ENCODE measurements at places on chromosomes 3 and 15.

DNA sequence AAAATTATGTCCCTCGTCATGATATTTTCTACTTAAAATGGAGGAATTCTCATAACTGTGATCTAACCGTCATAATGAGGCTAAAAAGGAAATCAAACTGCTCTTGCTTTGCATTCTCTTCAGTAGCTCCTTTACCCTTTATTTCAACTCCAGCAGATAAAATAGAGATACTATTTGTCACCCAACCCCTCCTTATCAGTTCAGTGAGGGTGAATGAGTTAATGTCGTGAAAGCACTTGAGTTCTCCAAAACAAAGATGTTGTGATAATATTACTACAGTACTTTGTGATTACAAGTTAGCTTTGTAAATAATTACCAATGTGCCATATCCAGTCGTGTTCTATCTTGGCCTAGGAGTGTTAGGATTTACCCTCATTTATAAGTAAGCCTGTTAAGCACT, 63.4 kb upstream of the ANKRD28 start:
- no peak for DNase-seq

DNA sequence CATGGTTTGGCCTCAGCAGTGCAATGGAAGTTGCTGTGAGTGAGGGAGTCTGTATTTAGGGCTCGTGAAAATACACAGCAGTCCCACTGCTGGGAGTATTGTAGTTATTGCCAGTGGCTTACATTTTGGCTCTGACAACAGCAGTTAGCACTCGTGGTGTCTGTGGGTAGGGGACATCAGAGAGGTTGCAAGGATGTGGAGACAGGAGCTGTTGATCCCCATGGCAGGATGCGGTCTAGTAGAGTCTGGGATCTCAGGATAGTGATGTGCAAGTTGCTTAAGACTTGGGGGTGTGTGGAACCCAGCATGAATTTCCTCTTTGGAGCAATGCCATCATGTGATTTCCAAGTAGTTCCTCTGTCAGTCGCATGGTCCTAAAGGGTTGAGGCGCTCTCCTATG, 59.9 kb downstream of the GALK2 start:
- no peak for DNase-seq

DNA sequence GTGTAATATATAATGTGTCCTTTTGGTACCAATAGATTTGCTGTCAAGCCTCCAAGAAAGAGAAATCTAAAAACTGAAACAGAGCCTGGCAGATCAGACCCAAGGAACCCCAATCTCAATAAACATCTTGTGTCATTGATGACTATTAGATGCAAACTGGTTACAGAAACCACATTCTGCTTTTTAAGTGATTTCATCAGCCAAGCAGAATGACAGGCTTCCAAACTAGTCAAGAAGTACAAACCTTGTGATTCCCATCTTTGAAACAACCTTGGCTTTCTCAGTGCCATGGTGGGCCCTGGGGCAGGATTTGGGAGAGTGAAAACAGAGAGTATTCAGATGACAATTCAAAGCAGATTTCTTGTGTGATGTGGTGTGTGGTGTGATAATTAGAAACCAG, 45.6 kb upstream of the STRIT1 start:
- no peak for DNase-seq

DNA sequence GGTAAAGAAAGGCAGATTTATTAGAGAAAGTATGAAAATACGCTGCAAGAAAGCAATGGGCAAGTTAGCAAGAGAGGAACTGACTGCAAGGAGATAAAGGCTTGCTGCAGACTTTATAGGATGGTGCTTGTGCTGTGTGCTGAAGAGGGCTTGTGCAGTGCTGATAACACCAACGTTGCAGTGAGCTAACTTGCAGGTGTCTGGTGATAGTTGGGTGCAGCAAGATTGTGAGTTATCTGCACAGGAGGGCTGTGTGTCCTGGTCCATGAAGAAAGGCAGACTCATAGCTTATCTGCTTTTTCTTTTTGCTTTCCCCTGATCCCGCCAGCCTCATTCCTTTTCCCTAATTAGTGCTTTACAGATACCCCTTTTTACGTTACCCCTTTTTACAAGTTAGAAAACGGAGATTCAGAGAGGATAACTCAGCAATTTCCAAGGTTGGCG, 58.0 kb upstream of the ZNF148 start:
- DNase-seq: no peak

DNA sequence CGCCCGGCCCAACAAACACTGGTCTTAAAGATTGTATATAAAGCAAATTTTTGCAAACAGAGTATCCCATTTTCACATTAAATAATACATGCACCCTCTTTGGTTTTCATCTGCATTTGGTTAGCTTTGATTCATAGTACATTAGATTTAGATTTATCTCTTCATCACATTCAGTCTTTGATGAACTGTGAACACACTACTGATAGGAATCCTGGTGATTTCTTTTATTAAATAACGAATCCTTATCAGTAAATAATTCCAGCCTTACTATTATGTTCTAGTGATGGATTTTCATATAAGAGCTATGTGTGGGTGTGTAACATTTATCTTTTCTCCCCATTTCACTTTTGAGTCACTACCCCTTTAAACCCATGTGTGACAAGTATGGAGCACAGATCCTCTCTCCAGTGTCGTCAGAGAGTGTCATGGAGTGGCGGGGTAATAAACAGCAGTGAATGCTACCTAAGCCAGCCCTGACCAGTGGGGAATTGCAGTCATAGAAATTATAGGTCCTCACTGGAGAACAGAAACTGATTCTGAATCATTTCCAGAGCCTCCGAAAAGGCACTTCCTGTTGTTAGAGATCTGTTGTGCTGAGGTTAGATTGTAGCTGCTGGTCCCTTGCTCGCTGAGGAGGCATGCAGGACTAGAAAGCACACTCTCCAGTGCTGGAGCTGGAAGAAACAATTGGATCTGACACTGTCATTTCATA, 22.0 kb downstream of the SLC7A14 start:
- no peak for DNase-seq

- no peak for DNase-seq
Measured at GRCh38 chr15:40932649-40933516, 3.7 kb downstream of the DLL4 start.

- DNase-seq: no peak
Measured at GRCh38 chr15:80404057-80404760, at the start of gene ARNT2. Gene ARNT2, plus strand, starts transcription at chr15:80404382. Its CDS starts 134 bp downstream, at chr15:80404516.

- DNase-seq: no peak
Measured at GRCh38 chr3:23806534-23807423, 1.0 kb downstream of the UBE2E1 start.

DNA sequence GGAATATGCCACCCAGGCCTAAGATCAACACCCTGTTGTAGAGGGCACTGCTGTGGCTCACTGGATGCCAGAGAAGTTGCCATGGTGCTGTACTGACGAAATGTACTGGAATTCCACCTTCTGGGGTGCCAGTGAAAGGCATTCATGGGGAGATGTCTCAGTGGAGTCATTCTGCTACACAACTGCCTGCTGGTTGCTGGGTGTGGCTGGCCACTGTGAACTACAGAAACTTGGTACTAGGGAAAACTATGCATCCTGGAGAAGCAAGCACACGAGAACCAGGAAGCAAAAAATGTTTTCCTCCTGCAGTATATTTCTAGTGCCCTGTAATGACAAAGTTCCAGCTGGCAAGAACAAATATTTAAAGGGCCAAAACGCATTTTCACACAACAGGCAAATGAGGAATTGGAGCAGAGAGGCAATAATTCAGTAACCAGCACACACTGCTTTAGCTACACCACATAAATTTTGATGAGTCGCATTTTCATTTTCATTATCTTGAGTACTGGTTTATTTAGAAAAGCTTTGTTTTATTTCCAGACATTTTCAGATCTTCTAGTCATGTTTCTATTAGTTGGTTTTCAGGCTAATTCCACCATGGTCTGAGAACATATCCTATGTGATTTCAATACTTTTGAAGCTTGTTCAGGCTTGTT, 18.3 kb upstream of the RFX7 start:
- no peak for DNase-seq

DNA sequence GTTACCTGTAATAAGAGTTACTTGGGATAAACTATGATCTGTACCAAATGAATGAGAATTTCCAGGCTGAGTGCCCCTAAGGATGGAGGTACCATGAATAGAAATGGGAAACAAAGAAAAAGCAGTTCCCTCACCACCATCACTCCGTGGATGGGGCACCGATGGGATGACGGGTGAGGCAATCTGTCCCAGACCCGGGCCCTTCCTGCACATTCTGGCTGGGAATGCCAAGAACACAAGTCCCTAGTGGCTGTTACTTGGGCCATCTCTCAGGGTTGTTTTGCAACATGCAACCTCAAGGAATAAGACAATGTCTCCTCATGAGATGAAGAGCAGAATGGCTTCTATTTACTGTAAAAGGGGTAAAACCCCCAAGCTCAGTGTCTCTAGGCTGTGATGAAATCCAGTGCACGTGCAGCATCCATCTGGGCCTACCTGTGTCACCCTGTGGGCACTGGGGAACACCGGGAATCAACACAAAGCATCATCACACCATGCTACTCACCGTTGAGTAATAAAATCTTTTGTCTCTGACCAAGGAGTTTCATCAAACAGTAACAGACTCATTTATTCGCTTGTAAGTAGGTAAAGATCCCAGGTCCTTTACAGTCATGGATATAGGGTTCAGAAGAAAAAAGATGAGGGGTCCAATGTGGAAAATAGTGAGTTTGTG, 22.3 kb downstream of the GNB4 start:
- no peak for DNase-seq

GRCh38 chr15:83659417-83659812, 5.5 kb downstream of the ADAMTSL3 start:
- no peak for DNase-seq

DNA sequence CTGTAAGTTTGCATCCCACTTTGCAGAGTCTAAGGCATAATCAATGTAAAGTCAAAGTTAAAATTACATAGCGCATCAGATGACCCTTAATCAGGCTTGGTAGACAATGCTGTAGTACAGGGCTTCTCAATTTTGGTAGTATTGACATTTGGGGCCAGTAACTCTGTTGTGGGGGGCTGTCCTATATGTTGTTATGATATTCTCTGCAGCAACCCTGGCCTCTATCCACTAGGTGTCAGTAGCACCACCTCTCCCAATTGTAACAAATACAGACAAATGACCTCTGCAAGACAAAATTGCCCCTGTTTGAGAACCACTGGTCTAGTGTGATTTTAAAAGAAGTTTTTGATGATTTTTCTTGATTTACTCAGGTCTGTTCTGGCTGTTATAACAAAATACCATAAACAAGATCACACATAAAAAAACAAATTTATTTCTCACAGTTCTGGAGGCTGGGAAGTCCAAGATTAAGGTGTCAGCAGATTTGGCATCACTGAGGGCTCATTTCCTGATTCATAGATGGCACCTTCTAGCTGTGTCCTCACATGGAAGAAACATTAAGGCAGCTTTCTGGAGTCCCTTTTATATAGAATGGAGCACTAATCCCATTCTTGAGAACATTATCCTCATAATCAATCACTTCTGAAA, 37.6 kb upstream of the SLC9A9 start:
- DNase-seq: peak; percentile 22

DNA sequence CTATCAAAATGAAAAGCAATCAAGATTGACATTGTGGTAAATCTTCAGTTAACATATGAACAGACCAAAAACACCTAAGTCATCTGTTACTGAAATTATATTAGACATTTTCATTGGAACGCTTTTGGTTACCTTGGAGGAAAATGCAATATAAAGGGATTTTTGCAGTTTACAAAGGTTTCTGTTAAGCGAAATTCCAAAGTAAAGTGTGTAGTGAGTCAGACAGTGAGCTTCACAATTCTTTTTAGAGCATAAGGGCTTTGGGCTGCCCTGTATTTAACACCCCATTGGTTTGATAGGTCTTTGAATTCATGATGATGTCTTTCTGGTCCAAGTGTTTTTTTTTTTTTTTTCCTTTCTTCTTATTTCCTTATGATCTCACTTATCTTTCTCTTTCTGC, 462.8 kb downstream of the EDEM1 start:
- no peak for DNase-seq

DNA sequence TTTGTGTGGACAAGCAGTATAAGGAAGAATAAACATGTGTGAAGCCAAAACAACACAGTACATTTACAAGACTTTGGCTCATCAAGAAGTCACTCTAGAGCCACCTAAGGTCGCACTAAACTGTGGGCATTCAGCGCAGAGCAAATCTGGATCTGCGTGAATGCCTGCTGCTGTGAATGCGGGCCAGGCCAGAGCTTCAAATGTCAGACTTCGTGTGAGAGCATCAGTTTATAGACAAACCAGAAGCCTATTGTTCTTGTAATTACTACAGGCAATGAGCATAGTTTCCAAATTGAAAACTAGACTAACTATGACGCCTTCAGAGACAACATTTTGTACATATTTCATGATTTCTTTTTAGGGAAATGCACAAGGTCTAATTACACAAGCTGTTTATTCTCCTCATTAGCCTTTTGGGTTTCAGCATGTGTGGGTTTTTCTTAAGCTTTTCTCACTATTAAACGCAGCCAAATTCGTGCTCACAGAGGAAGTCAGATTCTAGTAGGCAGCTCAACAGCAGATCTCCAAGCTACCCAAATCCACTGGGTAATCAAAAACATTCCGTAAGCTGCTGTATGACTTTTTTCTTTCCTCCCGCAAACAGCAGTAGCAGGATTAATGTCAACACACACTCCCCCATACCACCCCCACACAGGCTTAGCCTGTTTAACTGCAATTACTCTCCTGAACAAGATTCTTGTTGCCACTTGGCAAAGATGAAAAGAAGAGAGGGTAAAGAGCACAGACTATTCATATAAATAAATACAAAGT, 84.5 kb upstream of the SETMAR start:
- no peak for DNase-seq

DNA sequence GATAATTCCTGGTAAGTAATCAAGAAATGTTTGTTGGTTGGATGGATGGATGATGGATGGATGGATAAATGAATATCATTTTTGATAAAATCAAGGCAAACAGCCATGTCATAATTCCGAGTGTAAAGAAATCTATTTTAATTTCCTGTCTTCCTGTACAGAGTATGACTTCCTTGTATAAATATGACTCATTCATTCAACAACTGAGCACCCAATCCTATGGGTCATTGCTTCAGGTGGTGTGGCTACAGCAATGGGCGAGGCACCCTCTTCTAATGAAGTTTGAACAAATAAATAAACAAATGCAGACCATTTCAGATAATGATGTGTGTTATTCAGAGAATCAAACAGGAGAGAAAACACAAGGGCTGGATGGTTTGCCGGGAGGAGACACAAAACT, 198.7 kb downstream of the TNIK start:
- no peak for DNase-seq

GRCh38 chr15:31326875-31327668, 437 bp downstream of the KLF13 start:
- no peak for DNase-seq

- no peak for DNase-seq
Measured at GRCh38 chr3:149507491-149508324, 33.2 kb downstream of the TM4SF4 start.

GRCh38 chr15:51025454-51025846, 69.3 kb downstream of the TNFAIP8L3 start:
- no peak for DNase-seq

GRCh38 chr15:85333132-85333831, 47.1 kb upstream of the AKAP13 start:
- no peak for DNase-seq

- no peak for DNase-seq
Measured at GRCh38 chr3:74443102-74443501, 171.4 kb downstream of the CNTN3 start.

- DNase-seq: no peak
Measured at GRCh38 chr3:58383904-58384303, 49.7 kb downstream of the PDHB start.
